ENCODE measurements at places on chromosomes 12 and 14.

DNA sequence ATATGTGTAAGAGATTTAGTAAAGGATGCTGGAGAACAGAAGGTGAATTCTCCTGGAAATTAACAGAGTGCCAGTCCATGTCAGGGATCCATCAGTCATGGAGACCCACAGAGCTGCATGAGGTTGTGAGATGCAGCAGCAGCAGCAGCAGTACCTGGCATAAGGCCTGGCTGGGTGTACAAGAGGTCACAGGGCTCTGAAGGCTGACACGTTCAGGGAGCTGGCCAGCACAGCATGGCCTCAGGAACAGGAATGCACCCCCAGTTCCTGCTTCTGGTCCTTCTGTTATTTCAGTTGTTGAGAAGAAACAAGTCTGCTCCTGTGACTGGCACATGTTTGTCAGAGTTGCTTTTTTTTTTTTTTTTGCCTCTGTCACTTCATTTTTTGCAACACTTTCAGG, 210.8 kb downstream of the CNTN1 start:
- no peak for DNase-seq

- no peak for DNase-seq
Measured at GRCh38 chr12:131001493-131001892, 47.8 kb downstream of the ADGRD1 start.

DNA sequence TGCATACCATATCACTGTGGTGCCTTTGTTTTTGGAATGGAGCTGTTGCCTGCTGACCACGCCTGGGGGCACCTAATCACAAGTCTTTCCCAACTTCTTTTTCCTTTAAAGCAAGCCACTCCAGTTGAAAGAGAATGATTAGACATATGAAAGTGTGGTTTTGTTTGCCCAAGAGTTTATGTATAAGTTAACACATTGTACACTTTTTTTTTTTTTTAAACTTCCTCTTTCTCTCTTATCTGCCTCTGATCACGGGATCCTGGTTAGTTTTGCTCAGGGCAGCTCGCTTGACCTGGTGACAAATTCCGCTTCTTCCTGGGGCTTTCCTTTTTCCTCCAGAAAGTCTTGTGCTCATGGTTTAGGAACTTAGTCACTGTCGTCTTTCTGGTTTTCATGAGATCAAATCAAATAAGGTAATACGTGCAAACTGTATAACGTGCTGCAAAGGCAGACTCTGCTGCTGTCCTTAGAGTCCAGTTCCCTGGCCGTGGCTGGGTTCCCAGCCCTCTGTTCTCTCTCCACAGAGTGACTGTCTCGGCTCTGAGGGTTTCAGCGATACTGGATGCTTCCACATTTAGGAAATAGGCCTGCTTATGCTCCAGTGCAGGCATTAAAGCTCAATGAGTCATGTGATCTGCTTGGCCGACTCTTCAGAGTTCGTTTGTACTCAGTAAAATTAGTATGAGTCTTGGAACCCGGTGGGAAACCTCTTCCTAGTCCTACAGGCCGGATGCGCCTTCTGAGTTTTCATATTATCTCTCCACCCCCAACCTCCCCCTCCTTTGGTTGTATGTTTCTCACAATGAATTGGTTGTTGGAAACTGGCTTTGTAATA, 15.2 kb downstream of the RASSF3 start:
- peak; percentile 66 for DNase-seq

GRCh38 chr12:121288158-121288845, 8.2 kb downstream of the CAMKK2 start:
- no peak for DNase-seq

GRCh38 chr12:54197431-54197909, 8.7 kb upstream of the SMUG1 start:
- no peak for DNase-seq

- no peak for DNase-seq
Measured at GRCh38 chr12:18998343-18999261, 130.9 kb upstream of the PLEKHA5 start.

- no peak for DNase-seq
Measured at GRCh38 chr12:46555406-46555852, 182.9 kb upstream of the SLC38A2 start.

DNA sequence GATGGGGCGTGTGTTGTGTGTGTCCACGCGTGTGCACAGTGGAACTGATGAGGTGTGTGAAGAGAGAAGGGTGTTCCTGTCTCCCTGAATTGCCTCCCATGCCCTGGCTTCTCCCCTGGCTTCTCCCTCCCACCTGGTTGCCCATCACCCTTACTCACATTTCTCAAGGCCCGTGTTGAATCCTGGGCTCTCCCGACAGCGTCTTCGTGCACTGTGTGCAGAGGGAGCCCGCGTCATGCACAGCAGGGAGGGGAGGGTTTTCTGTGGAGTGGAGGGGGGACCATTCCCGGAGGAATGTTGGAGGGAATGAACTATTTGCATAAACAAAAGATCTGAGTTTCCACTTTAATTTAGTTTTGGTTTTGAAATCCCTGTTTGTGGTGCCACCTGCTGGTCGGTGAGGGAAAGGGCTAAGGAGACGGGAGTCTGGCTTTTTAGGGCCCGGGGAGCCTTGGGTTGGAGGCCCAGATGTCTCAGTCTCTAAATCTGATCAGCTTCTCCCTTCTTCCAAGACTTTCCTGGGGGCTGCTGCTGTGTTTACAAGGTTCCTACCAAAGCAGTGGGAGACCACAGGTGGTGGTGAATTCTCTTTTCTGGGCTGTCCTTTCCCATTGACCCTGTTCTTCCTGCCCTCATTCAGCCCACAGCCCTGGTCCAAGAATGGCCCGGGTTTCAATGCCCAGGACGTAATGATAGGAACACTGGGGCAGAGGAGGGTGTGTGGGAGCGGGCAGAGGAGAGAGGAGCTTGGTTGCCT, at the start of gene C1R:
Gene C1R, minus strand, starts transcription at position 217 of the 757 bp plus-strand sequence. Its CDS starts 57 bp downstream, at position 160.
- DNase-seq, result peak; percentile 89

- no peak for DNase-seq
Measured at GRCh38 chr12:69298947-69299346, 49.2 kb upstream of the LYZ start.

DNA sequence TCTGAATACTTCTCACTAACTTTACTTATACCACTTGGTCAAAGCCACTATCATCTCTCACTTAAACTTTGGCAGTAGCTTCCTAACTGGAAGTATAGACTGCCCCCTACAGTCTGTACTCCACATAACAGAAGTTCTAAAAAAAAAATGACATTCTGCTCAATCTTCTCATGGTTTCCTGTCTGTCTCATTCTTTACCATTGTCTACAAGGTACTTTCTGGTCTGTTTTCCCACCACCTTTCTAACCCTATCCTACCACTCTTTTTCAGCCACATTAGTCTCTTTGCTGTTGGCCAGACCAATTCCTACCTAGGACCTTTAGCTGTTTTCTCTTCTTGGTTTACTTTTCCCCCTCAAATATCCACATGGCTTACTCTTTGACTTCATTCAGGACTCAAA, 14.7 kb downstream of the CPSF6 start:
- DNase-seq, result no peak

DNA sequence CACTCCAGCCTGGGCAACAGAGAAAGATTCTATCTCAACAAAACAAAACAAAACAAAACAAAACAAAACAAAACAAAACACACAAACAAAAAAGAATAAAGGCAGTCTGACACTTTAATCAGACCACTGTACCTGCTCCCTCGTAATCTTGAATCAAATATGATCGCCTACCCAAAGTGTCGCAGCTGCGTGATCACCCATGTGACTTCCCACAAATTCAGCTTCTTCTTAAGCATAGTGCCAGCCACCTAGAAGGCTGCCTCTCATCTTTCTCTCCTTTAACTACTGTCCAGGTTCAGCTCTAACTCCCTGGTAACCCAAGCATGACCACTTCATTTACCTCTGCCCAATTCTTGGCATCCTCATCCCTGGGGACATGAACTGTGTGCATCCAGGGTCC, 37.4 kb downstream of the FMNL3 start:
- DNase-seq, result no peak

DNA sequence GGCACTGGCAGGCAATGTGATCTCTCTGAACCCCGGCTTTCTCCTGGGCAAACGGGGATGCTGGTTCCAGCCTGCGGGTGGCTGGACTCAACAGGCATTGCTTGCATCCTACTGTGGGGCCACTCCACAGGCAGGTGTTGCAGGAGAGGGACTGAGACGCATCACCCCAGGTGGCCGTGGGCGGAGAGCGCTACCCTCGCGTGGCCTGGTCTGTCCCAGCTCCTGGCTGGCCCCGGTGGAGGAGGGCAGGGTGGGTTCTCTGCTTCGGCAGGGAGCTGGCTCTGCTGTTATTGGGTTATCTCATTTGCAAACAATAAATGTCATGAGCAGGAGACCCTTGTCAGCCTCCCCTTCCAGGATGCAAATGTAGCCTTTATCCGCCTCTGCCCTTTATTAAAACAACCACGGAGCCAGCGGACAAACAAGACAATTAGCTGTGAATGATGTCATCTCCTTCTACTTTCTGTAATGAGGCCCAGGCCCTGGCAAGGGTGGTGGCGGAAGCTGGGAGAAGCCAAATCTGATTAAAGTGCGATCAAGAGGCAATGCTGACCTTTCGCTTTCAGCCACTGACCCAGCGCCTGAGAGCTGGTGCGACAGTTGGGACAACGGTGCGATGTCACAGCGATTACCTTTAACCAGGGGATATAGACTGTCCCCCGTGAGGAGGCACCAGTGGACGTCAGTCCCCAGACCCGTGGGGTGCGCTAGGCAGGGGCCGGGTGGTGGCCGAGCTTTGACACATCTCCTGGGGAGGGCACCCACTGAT, 161.8 kb downstream of the KIF26A start:
- DNase-seq, result no peak

- no peak for DNase-seq
Measured at GRCh38 chr12:581321-581720, 81.9 kb downstream of the NINJ2 start.

DNA sequence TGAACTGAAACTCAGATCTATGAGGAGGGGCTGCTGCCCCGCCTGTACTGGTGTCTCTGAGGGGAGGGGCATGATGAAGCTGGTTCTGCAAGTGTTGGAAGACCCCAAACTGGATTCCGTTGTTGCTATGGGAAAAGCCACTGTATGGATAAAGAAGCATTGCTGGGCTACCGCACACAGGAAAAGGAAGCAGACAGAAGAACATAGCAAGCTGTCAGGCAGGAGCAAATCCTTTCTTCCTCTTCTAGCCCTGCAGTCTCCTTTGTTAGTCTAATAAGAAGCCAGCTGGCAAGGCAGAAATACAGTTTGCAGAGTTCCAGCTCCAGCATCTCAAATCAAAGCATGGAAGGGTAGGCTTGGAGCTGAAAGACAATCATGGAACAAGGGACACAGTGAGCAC, 26.3 kb upstream of the NR1H4 start:
- DNase-seq, result no peak

- no peak for DNase-seq
Measured at GRCh38 chr14:24399447-24399822, 632 bp downstream of the NYNRIN start.

GRCh38 chr12:112447106-112447505, 28.4 kb downstream of the PTPN11 start:
- no peak for DNase-seq

DNA sequence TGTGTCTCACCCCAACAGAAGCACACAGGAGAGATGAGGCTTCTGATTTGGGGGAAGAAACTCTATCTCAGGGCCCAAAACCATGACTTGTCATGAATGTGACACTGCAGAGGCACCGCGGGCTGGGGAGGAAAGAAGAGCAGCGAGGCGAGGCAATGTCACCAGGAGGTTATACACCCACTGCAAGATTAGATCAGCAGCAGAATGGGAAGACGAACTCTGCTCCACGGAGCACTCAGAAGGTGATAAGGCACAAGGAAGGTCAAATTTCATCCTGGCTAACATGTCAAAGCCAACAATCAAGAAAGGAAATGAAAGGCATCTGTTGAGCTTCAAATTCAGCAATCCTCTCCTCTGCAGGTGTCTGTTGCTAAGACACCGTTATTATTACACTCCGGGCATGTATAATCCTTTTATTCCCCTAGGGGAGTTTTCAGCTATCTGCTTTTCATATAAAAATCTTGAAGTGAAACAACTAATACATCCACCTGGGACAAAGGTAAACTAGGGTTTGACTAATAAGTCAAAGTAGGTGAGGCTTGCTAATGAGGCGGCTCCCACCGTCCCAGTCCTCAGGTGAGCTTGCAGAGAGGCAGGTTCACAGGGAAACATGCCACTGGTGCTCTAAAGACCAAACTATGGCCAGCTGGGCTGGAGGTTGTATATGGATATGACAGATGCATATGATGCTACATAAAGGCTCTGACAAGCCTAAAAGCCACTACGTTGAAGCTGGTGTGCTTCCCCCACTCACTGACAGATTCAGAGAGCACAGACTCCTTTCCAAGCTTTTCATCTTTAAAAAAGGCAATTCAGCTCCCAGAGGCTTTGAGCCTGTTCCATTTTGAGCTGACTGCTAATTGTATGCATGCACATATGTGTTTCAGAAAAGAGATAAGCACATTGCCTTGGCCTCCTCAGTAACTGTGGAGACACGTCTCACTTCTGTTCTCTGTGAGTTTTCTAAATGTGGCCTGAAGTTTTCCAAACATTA, 221.2 kb downstream of the NELL2 start:
- no peak for DNase-seq

GRCh38 chr12:1474574-1475153, 119.7 kb downstream of the FBXL14 start:
- DNase-seq, result no peak

DNA sequence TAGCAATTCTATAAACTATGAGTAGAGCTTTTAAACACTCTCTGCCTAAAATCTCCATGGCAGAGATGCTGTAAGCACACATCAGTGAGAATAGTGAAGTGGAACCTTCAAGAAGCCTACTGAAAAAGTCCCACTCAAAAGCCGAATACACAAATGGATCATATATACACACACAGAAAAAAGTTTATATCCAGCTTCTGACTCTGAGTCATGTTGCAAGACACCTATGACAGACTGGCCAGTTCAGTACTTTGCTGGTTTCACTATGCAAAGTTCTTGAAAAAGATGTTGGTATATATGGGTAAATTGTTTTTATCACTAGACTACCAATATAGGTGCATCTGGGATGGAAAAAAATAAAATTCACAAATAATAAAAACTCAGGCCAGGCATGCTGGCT, 126.1 kb downstream of the KCNK10 start:
- no peak for DNase-seq

GRCh38 chr14:73896521-73896920, 9.9 kb downstream of the ZNF410 start:
- DNase-seq, result no peak

- no peak for DNase-seq
Measured at GRCh38 chr12:111842556-111843396, 748 bp downstream of the MAPKAPK5 start.

DNA sequence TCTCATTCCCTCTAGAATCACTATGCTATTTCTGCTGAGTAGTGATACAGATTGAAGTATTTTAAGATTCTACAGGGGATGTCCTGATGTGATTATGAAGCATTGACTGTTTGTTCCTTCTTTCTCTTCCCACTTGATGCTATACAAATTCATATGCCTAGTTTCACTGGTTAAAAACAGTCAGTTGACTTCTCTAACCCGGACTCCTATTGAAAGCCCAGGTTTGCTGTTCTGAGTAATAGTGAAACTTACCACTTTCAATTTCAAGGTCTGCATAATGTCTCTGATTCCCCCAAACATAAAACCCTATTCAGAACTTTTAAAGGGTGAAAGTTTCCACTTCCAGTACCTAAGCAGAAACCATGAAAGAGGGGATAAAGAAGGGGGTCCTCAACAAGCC, 117.7 kb upstream of the RPL10L start:
- DNase-seq, result no peak

Measured in activated effector memory CD4-positive, alpha-beta T cell treated with anti-CD3 and anti-CD28 coated beads, Interleukin-2, amount 50 U/mL, for 16 hours (primary cell).